ENCODE measurements at places on chromosomes 2 and 18.

DNA sequence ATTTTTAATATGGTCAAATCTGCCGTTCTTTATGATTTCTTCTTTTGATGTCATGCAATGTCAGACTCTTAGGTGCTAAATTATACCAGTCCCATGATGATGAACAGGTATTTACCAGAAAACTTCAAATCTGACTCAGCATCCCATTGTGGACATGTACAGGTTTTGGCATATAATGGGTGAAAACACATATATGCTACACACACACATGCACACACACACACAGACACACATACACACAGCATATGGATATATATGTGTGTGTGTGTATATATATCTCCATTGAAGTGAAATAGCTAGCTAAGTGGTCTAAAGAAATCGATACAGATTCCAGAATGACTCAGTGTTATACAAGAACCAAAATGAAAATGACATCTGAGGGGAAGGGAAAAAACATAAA is 7.4 kb downstream of the PLEK start:
- no peak for DNase-seq

DNA sequence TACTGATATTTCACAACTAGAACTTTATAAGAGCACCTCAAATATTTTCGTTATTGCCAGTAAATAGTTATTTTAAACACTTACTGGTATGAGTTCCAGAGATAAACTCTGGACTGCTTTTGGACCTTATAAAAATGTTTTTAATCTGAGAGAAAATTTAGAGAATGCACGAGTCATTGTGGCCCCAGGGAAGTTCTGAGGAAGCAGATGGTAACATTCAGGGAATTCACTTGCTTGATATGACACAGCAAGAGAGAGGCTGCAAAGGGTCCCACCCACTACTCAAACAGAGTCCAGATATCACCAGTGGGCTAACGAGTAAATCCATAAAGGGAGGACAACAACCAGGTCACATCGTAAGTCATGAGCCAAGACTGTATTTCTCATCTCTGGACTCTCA is 526.8 kb downstream of the TDRD15 start:
- no peak for DNase-seq

DNA sequence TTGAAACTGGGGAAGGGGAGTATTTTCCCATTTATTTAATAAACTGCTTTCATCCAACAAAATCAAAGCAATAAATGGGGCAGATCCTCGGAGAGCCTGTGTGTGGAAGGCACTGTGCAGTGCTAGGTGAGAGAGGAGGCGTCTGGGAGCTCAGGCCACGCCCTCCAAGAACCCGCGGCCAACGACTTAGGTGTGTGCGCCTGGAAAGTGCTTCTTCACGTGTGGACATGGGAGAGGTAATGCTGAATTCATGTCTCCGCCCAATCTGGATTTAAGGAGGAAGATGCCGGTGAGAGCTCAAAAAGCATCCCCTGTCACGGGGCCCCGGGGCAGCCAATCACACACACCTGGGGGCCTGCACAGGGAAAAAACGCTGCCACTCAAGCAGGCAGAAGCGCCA is 77.4 kb downstream of the HDAC4 start:
- no peak for DNase-seq

DNA sequence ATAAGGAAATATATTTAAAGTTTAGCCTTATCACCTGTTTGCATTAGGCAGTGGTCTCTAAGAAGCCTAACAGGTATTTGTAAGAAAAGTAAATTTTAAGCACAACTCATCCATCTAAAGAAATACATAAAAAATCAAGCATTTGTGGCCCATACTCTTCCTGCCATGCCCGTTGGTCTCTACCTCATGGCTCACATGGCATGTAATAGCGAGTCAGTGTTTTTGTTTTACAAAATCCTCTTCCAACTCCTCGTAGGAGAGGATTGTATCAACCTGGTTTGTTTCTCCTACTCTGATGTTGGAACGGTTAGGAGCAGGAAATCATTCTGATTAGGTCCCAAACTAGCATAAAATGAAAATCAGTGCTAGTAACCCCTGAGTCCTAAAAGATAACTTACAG is 91.8 kb downstream of the FMNL2 start:
- DNase-seq = no peak

DNA sequence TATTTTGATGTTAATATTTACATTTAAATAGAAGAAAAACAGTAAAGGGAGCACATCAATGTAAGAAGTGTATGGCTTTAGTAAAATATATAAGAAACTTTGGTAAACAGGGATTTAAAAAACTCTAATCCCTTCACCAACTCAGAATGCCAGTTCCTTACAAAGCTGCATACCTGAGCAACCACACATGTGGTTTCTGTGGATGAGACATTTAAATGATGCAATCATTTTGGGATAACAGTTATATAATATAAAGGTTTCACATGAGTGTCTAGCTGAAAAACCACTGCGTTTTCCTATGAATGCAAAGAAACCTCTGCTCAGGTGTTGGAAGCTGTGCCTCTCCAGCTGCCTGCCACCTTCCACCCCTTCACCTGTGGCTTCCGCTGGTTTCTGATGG is 209.1 kb upstream of the REV1 start:
- DNase-seq = no peak

- no peak for DNase-seq
Measured at GRCh38 chr2:19362094-19362754, 3.8 kb upstream of the OSR1 start.

GRCh38 chr2:144280009-144280408 is 239.9 kb downstream of the ZEB2 start:
- DNase-seq = no peak

DNA sequence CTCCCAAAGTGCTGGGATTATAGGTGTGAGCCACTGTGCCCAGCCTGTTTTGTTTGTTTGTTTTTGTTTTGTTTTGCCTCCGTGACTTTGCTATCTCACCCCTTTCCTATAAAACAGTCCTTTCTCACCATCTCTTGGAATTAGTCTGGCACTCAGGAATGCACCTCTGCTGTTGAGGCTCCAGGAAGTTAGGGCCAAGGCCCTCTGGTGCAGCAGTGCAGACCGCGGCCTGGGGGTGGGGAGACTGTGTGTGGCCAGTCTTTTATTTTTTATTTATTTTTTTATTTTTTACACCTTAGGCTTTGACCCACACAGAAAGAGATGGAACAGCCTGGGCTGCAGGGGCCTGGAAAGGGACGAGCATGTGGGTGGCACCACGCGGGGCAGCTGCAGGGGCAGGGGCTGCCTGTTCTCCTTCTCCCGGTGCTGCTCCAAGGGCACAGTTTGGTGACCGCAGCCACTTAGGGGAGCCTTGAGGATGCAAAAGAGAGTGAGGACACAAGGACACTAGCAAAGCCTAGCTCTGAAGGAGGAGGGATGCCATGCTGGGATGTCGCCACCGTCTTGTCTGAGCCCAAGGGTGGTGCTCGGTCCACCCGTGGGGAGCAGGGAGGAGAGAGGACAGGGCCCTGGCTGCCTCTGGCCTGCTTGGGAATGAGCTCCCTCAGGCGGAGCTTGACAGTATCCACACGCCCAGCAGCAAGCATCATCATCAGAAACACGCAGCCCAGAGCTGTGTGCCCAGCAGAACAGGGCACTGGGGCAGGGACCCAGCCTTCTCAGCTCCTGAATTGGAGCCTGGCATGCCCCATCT is 19.4 kb upstream of the ALPI start:
- no peak for DNase-seq

DNA sequence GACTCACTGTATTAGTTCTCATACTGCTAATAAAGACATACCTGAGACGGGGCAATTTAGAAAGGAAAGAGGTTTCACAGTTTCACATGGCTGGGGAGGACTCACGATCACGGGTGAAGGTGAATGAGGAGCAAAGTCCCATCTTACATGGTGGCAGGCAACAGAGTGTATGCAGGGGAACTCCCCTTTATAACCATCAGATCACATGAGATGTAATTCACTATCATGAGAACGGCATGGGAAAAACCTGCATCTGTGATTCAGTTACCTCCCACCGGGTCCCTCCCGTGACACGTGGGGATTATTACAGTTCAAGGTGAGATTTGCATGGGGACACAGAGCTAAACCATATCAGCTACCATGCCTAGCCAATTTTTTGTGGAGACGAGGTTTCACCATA is 168.2 kb downstream of the NEDD4L start:
- no peak for DNase-seq

- no peak for DNase-seq
Measured at GRCh38 chr2:205717999-205718398, 35.7 kb downstream of the NRP2 start.

GRCh38 chr2:71697106-71698004 is 244.0 kb downstream of the DYSF start:
- DNase-seq = no peak

DNA sequence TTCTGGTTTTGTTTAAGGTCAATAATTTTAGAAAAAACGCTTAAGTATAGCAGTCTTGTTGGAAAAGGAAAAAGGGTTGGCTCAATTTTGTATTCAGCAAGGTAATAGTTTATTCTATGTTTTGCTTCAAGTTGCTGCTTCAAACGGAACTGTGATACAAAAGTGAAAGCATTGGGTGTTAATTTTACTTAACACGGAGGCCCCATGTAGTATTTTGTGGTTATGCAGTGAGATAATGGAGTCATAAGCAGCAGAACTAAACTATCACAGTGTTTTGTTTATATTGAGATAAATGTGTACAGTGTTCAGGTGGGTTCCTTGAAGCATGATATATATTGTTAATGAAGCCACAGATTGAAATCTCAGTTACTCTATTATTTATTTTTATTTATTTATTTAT is 67.0 kb upstream of the LYPD6B start:
- no peak for DNase-seq

Measured in stimulated activated CD8-positive, alpha-beta memory T cell treated with anti-CD3 and anti-CD28 coated beads, Interleukin-4, amount 100 ng/mL, for 4 hours (primary cell).